Airway epithelial cell (primary cell): ENCODE measurements at places on chromosomes 4 and X. TPM values are rescaled to one million over a fixed set of nuclear protein-coding genes. Genes with fewer than 3 reads are reported as not detected.

NCBP2L gene
- not detected in 2 replicates for total RNA-seq

GRIA3 gene
- 0.21 and 0.28 TPM in 2 replicates for total RNA-seq

AWAT2 gene
- total RNA-seq: not detected in 2 replicates

SSX1 gene
- total RNA-seq: not detected in 2 replicates
